ENCODE measurements at places on chromosomes 5 and 9.

DNA sequence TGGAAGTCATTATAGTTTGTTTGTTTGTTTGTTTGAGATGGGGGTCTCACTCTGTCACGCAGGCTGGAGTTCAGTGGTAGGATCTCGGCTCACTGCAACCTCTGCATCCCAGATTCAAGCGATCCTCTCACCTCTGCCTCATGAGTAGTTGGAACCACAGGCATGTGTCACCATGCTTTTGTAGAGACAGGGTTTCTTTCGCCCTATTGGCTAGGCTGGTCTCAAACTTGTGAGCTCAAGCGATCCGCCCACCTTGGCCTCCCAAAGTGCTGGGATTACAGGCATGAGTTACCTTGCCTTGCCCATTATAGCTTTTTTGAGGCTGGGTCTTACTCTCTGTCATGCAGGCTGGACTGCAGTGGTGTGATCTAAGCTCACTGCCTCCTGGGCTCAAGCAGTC is 28.8 kb downstream of the NSD1 start:
- no peak for DNase-seq

DNA sequence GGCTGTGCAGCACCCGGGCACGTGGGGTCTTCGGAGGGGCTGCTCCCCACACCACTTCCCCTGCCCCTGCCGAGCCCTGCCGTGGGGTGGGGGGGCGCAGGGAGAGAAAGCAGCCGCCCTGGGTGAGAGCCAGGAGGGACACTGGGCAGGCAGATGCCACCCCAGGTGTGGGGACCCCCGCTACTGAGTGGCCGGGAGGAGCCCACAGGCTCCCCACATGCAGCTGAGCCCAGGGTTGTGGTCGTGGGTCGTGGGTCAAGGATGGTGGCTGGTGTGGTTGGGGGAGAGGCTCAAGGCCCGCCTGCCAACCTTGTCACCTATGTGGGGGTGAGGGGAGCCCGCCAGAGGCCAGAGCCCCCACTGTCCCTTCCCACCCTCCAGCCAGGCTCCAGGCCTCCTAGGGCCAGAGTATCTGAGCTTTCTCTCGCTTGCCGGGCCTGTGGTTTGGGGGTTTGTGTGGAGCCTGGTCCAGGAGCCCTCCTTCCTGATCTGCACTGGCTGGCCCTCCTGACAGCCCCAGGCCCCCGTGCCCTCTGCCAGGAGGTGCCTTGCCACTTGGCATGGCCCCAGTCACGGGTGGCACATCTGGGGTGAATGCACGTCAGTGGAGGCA is 35.5 kb downstream of the EXOC3 start:
- no peak for DNase-seq

DNA sequence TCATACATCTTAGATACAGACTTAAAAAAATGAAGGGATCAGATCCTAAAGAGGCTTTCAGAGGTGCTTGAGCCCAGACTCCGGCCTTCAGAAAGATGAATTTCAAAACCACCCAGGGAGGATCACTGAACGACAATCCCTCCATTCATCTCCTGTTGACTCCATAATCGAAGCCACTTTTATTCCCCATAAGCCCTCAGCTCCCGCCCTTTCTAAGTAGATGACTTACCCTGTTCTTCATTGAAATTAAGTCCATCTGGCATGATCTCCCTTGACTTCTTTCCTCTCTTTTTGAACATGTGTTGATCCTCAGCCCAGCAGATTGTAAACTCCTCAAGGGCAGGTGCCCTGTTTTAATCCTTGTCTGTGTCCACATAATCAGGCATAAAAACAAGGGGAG is 50.8 kb upstream of the ASTN2 start:
- DNase-seq = no peak

- DNase-seq = no peak
Measured at GRCh38 chr5:80174790-80175189, 81.1 kb downstream of the SERINC5 start.

GRCh38 chr5:32842813-32843530 is 131.9 kb downstream of the NPR3 start:
- no peak for DNase-seq

DNA sequence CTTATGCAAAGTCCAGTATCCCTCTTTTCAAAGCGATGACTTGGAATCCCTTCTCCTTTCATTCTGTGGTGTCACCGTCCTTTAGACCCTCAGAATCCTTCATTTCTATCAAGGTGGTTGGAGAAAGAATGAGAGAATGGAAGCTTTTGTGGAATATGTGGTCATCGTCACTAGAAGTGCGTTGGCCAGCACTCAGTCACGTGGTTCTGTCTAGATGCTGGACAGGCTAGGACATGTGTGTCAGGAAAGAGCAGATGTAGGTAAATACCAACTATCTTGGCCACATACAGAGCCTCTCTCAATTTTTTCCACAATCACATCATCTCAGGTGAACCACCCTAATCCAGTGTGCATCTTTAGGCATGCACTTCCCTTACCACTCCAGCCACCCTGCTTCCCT is 206.0 kb downstream of the ARRDC3 start:
- no peak for DNase-seq

DNA sequence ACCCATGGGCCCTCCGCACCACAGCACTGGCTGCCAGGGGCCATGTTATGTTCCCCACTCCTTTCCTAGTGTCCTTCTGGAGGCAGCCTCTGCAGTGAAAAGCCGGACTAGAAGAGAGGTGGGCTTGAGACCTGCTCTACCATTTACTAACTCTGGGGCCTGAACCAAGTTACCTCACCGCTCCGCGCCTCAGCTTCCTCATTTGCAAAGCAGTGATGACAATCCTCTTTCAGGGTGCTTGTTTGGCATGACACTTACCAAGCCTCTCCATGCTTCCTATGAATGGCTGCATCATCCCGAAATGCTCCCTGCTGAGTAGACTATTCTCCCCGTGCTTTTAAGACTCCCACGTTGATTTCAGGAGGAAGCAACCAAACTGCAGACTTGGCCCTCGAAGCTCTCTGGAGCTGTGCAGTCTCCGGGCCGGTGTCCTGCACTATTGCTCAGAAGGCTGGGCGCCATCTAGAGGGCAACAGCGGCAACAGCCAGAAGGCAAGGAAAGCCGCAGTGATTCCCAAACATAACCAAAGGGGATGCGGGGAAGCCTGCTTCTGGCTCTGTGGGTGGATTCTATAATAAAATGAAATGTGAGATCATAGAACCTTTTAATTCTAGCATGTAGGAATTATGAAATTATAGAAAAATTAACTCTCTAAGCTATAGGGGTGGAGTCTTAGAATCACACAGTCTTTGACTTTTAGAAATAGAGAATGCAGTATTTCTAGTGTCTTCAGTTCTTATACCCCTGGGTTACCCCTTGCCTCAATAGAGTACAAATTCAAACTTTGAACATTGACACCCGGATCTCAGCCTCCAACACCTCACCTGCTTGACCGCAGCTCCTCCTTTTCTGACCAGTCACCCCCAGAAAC is 599.8 kb upstream of the BRINP1 start:
- peak; percentile 45 for DNase-seq

DNA sequence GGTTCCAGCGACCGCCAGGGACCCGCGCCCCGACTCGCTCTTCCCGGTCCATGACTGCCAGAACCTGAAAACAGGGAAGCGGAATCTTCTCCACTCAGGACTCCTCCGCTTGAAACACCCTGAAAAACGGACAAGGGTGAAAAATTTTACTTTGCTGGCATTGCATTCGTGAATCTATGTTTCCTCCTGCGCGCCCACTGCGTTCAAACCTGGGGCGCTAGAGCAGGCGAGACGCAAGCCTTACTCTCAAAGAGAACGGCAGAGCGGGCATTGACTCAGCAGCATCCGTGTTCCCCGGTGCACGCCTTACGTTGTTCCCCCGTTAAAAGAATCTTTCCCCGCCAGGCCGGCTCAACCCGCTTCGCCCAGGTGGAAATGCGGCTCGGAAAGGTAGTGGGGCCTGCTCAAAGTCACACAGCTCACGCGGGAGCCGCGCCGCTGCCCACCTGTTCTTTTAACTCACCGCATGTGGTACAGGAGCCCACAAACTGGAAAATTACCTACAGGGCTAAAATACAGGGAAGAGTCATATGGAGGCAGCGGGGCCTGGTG is 999 bp upstream of the DRD1 start:
- no peak for DNase-seq

- no peak for DNase-seq
Measured at GRCh38 chr9:116361547-116361946, 208.0 kb downstream of the PAPPA start.

DNA sequence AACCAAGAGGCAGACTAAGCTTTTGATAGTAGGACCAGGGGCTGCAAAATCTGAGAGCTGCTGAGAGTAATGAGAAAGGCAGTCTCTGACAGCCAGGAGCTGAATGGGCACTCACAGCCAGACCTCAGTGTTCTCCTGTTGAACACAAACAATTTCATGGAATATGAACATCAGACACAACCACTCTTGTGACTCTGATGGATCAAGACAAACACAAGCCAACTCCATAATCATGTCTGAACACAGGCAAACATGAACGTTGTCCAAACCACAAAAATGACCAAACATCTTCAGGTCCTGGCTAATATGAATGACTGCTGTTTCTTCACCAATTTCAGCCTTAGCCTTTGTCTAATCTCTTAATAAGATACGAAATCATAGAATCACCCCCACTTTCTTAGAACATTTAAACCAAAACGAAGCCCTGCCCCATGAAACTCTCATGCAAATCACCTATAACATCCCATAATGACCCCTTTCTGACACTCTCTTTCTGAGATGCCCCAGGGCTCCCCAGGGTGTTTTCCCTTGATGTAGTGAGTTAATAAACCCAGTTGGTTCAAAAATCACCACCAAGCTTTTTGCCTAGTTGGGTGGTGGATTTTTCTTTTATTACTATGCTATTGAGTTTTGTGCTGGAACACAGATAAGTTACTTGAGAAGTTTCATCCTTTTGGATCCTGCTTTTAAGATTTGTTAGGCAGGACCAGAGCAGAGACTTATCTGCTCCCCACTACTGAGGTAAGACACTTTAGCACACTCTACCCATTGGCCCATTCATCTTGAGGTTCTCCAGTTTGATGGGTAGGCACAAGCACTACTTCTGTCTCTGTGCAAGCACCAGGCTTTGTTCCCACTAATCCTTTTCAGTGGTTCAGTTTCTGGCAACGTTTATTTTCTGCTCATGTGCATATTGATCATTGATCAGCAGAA is 5.9 kb upstream of the ERAP2 start:
- DNase-seq = peak; percentile 51

DNA sequence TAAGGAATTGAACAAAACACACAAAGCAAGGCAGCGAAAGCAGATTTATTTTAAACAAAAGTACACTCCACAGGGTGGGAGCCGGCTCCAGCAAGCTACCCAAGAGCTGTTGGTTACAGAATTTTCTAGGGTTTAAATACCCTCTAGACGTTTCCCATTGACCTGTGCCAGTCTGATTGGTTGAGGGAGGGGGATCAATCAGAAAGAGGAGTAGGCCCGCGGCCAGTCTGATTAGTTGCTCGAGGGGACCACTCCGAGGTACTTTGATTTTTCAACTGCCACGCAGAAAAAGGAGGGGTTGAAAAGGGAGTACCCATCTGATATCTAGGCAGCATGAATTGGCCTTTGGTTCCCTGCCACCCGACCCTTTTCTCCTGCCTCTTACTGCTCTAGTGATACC is 998 bp downstream of the SRP19 start:
- no peak for DNase-seq

DNA sequence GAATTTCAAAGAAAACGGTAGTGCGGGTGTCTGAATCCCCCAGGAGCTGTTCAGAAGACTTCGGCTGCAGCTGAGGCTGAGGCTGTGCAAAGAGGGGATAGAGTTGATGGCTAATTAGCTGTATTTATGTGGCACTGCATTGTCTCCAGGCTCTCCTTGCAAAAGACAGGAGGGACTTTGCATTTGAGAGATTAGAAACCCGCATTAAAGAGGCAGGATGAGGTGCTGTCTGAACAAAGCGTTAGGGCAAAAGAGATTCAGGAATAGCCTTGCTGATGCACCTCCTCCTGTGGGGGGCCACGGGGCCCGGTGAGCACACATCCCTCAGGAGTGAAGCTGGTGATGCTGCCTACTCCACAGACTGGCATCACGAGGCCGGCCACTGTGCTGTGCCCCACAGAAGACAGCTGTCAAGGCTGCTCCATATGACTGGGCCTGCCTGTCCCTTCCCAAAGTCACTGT is 343.6 kb upstream of the DAP start:
- DNase-seq = no peak

GRCh38 chr5:72284559-72285423 is 35.2 kb downstream of the MRPS27 start:
- no peak for DNase-seq

- DNase-seq = peak; percentile 67
Measured at GRCh38 chr5:79513704-79514390, at the start of gene HOMER1. Gene HOMER1 (minus strand): TSS chr5:79514134. CDS start chr5:79512774, 1,360 bp downstream.

GRCh38 chr9:85397005-85397404 is 344.7 kb downstream of the AGTPBP1 start:
- DNase-seq = no peak

DNA sequence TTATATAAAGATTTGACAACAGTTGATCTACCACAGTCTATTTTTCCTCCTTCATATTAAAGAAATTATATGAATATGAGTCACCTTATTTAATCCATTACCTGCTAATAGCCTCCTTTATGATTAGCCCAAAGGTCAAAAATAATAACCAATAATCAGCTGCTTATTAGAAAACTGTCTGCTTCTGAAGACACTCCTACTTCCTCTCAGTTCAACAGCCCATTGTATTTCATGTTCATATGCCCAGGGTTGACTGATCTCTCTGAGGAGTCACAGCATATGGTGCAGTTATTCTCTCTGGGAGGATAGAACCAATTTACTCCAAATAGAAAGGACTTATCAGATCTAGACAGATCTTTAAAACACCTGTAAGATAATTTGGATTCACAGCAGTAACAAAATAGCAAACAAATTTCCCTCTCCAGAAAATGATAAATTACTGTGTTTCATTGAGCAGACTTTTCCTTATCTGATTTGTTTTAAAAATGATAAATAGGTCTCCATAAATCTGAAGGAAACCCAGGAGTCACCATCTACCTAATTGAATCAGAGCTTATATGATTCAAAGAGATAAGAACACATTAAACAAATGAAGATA is 180.4 kb upstream of the ITGA1 start:
- no peak for DNase-seq

- no peak for DNase-seq
Measured at GRCh38 chr9:110847671-110848070, 179.1 kb downstream of the MUSK start.

GRCh38 chr9:118732998-118733397 is 636.2 kb downstream of the BRINP1 start:
- no peak for DNase-seq

DNA sequence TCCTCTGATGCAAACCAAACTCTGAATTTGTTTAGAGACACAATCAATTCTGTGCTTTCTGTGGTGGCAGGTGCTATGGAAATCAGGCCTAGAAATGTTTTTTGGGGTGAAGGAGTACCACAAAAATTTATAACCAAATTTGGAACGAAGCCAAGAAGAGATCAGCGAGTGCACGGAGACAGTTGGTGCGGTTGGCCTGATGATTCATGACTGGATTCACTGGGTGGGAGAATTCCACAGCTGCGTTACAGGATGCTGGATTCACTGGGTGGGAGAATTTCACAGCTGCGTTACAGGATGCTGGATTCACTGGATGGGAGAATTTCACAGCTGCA is 135.6 kb upstream of the IRX4 start:
- no peak for DNase-seq
